EL (cell line): ENCODE measurements at places on chromosomes 6 and 20.
A peak's percentile ranks its signal among the peaks of the same experiment; 100 is the strongest.

GRCh38 chr6:53246924-53247323, 98.3 kb upstream of the GCM1 start:
- no peak for DNase-seq

DNA sequence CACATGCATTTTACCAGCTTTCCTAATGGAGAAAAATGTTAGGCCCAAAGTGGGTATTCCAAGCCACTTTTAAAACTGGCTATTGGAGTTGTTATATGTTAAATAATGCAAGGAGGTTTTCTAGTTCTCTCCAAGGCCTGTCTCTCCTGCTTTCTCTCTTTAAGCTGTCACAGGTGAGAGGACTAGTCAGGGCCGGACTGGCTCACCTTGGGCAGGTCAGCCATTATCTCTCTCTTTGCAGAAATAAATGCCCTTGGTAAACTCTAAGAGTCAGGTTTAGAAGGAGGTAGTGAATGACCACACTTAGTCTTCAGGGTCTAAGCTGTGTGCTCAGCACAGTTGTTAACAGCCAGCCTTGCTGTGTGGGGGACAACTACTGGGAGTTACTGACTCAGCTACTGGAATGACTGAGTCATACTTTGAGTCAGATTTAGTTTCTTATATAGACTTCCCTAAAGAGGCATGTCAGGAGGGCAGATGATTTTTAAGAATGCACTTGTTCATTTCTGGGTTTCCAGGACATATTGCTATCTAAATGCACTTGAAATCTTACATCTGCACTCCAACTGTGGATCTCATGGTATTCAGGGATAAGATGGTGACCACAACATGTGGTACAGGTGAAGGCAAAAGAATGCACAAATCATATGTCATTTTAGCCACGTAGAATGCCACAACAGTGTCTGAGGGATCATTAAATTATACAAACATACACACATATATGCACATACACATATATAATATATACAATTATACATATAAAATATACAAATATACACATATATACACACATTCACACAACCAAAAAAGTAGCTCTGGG, 719.4 kb downstream of the EPM2A start:
- DNase-seq, result peak; percentile 93

- no peak for DNase-seq
Observed at GRCh38 chr20:13813910-13814309, 29.1 kb downstream of the NDUFAF5 start.

DNA sequence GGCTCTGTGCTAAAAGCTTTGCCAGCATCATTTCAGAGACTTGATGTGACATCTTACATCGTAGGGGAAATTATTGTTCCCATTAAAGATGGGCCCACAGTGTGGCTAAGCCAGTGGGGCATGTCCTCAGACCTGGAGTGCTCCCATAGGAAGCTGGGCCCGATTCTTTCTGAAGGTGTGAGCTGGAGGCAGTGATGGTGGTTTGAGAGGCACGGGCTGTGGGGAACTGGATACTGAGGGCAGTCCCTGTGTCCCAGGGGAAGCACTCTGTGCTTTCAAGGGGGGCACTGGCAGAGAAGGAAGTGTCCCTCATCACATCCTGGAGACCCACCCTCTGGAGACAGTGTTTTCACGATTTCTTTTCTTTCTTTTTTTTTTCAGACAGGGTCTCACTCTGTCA, 8.6 kb upstream of the FAM110A start:
- no peak for DNase-seq

- DNase-seq, result no peak
Observed at GRCh38 chr6:34511214-34511914, 44.8 kb downstream of the SPDEF start.

DNA sequence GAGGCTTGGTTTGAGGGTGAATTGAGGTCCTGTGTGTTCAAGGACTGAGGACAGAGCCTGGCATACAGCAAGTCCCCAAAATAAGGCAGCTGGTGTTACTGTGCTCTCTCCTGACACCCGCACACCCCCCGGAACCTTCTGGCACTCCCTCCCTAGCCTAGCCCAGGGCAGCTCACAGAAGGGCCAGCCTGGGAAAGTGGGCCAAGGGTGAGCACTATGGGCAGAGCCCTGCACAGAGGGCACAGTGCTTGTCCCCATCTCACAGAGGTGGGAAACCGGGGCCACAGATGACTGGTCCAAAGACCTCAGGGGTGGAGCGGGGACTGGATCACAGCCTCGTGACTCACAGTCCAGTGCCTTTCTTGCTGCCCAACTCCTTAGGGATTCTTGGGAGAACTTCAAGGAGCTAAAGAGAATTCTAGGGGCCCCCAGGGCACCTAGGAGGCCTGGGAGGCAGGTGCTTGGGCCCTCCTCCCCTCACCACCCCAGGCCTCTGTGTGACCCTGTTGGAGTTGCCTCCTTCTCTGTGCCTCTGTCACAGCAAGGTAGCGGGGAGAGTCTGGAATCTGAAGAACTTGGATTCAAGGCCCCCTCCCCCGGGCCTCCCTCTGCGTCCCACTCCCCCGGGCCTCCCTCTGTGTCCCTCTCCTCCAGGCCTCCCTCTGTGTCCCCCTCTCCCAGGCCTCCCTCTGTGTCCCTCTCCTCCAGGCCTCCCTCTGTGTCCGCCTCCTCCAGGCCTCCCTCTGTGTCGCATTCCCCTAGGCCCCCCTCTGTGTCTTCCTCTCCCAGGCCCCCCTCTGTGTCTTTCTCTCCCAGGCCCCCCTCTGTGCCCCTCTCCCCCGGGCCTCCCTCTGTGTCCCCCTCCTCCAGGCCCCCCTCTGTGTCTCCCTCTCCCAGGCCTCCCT, 13.5 kb downstream of the DLGAP4 start:
- DNase-seq, result no peak

DNA sequence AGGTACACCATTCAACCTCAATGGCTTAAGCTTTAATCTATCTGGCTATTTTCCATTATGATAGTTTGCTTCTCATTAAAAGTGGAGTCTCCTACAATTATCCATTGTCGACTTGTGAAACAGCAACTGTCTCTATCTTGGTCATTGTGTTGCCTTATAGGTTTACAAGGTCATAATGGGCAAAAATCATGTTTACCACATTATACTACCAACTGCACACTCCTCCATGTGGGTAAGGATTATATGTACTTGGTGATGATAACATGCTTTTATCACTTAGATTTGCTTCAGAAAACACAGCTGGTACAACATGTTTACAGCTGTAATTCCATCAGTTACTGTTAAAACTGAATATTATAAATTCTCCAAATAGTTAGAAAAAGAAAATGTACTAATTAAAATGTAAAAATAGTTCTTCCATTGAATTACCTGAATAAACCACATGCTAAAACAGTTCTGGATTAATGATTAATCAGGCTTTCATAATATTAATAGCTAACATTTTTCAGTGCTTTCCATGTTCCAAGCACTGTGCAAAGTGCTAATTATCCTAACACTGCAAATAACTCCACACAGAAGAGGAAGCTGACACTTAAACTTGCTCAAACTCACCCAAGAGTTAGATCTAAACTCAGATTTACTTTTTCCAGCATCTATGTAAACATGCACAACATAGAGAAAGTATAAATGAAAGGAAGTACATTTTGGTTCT, 96.7 kb downstream of the OGFRL1 start:
- no peak for DNase-seq

DNA sequence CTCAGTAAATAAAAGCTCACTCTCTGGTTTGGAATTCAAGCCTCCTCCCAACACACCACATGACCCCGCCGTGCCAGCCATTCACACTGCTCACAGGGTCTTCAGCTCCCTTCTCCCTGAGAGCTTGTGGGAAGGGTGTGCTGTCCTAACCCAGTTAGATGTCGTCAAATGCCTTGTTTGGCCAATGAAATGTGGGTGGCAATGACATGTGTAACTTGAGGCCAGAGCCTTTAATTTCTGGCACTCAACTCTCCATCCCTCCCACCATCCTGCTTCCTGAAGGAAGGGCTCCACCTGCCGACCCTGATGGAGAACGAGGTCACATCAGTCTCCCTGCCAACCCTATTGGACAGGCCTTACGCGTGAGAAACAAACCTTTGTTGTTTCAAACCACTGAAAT, 224.5 kb upstream of the AGPAT4 start:
- peak; percentile 31 for DNase-seq

DNA sequence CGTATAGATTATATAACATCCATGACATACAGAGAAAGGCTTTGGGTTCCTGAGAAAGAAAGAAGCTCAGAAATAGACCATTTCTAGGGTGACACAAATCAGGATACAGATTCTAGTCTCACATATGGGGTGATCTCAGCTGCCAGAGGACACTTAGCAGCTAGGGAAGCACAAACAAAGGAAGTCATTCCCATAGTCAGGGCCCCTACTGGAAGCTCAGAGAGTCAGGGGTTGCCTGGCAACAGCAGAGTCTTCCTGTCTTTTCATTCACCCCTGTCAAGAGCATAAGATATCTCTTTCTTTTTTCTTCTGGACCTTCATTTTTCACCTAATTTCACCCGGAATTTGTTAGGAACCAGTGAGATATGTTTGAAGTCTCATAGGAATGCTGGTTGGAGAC, 81.9 kb upstream of the IYD start:
- no peak for DNase-seq

GRCh38 chr6:134315974-134316441, 1.9 kb downstream of the SGK1 start:
- DNase-seq, result no peak
